ENCODE measurements at places on chromosomes 12 and 14. TPM values are rescaled to one million over a fixed set of nuclear protein-coding genes. Genes with fewer than 3 reads are reported as not detected.

- no peak overlapping the region for H3K27ac ChIP-seq
- H3K4me3 ChIP-seq, result no peak overlapping the region
- no peaks in the 10 kb centered on the region for H3K27me3 ChIP-seq
- peaks cover 5% of the 10 kb centered on the region for H3K36me3 ChIP-seq
- peaks cover 7% of the 10 kb centered on the region for H3K4me1 ChIP-seq
Observed at GRCh38 chr14:105348945-105349699, 34.6 kb downstream of the PACS2 start.

GRCh38 chr14:102901633-102902032, 20.8 kb upstream of the AMN start:
- peak overlapping the region; percentile 76 for H3K4me3 ChIP-seq
- peaks cover 57% of the 10 kb centered on the region for H3K4me1 ChIP-seq
- no peak for DNase-seq
- peaks cover 46% of the 10 kb centered on the region for H3K36me3 ChIP-seq

DNA sequence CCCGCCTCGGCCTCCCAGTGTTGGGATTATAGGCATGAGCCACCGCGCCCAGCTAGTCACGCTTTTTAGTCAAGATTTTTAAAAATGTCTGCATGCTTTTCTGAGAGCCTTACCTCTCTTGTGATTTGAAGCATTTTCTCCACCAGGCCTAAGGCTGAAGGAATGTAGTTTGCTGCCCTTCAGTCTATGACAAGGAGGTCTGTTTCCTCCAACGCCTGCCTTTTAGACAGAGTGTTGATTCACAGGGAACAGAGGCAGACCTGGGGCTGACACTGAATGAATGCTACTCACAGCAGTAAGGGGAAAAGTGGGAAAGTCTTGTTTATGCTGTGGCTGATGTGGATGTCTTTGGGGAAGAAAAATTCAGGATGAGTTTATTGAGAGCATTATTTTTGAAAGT, 27.2 kb upstream of the MDM2 start:
- no peaks in the 10 kb centered on the region for H3K27me3 ChIP-seq
- no peaks in the 10 kb centered on the region for H3K4me1 ChIP-seq
- H3K27ac ChIP-seq, result no peak overlapping the region
- no peak overlapping the region for H3K4me3 ChIP-seq
- no peak for DNase-seq
- H3K36me3 ChIP-seq, result peaks cover 4% of the 10 kb centered on the region

The TRIM9 gene
- polyA plus RNA-seq, result 0.43 TPM

The C12orf54 gene
- polyA plus RNA-seq, result not detected

The GPR84 gene
- not detected for polyA plus RNA-seq

The AQP6 gene
- polyA plus RNA-seq, result not detected

GRCh38 chr12:65232476-65233077, 45.9 kb upstream of the MSRB3 start:
- H3K4me3 ChIP-seq, result no peak overlapping the region
- no peaks in the 10 kb centered on the region for H3K27me3 ChIP-seq
- H3K4me1 ChIP-seq, result peaks cover 11% of the 10 kb centered on the region
- H3K36me3 ChIP-seq, result peaks cover 29% of the 10 kb centered on the region
- no peak overlapping the region for H3K27ac ChIP-seq
- peak; percentile 22 for DNase-seq

- H3K27me3 ChIP-seq, result peaks cover 1% of the 10 kb centered on the region
- H3K4me1 ChIP-seq, result no peaks in the 10 kb centered on the region
- DNase-seq, result no peak
- no peak overlapping the region for H3K4me3 ChIP-seq
Observed at GRCh38 chr12:124700810-124701592, 133.6 kb upstream of the NCOR2 start.

DNA sequence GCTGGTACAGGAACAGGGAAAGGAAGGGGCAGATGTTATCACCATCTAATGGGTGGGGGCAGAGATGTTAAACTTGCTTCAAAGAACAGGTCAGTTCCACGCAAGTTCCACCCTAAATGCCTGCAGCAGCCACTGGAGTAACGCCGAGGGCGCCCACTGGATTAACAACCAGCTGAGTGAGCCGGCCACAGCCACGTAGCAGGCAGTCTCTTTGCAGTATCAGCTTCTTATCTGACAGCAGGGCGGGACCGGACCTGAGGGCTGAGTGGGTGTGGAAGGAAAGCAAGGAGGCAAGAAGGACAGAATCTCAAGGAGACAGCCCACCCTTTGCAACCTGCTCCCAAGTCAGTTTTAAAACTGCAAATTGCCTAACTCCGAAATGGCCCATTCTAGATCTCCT, 38.4 kb upstream of the FOXN3 start:
- H3K4me3 ChIP-seq, result no peak overlapping the region
- peaks cover 37% of the 10 kb centered on the region for H3K4me1 ChIP-seq
- DNase-seq, result no peak
- H3K27me3 ChIP-seq, result no peaks in the 10 kb centered on the region
- H3K27ac ChIP-seq, result no peak overlapping the region

The CRIP1 gene
- polyA plus RNA-seq, result 784 TPM

DNA sequence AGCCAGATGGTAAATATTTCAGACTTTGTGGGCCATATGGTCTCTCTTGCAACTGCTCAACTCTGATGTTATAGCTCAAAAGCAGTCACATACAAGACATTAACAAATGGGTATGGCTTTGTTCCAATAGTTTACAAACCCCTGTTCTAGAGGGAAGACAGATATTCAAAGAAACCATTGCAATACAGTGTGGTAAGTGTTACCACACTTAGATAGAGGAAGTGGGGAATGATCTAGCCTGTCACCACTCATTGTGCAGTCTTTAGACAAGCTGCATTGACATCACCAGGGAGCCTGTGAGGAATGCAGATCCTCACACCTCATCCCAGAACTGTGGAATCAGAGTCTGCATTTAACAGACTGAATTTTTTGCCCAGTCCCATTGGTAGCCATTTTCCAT, 80.0 kb upstream of the RGS6 start:
- peaks cover 5% of the 10 kb centered on the region for H3K4me1 ChIP-seq
- H3K36me3 ChIP-seq, result peaks cover 18% of the 10 kb centered on the region
- peaks cover 25% of the 10 kb centered on the region for H3K27me3 ChIP-seq
- no peak overlapping the region for H3K27ac ChIP-seq

DNA sequence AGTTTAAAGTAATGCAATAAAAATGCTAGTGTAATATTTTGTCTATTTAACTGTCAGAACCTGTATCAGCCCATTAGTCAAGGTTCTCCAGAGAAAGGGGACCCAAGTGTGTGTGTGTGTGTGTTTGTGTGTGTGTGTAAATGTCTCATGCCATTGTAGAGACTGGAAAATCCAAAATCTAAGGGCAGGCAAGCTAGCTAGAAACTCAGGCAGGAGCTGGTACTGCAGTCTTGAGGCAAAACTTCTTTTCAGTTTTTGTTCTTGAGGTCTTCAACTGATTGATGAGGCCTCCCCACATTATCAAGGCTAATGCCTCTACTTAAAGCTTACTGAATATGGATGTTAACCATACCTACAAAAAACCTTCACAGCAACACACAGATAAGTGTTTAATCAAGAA, 126.7 kb downstream of the PRKD1 start:
- no peak overlapping the region for H3K4me3 ChIP-seq
- H3K36me3 ChIP-seq, result no peaks in the 10 kb centered on the region
- no peaks in the 10 kb centered on the region for H3K27me3 ChIP-seq
- no peak overlapping the region for H3K27ac ChIP-seq
- H3K4me1 ChIP-seq, result no peaks in the 10 kb centered on the region

DNA sequence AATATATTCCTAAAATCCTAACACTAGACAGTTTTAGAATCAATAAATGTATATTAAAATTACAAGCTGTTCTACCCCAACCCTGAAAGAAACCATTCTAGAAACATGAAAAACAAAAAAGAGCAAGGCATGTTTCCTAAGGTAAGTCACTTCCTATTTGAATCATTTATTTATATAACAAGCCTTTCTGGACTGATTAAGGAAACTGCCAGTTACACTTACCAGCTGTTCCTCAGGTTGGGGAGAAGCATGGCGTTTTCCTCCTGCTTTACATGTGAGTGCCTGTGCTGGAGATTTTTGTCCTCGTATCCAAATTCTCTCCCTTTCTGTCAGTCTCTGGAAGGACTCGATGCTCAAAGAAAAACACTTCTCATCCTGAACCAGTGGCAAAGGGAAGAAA, 183.3 kb downstream of the EFCAB11 start:
- H3K4me3 ChIP-seq, result no peak overlapping the region
- H3K36me3 ChIP-seq, result no peaks in the 10 kb centered on the region
- H3K27ac ChIP-seq, result no peak overlapping the region
- DNase-seq, result no peak
- H3K4me1 ChIP-seq, result peaks cover 24% of the 10 kb centered on the region

The CELA1 gene
- polyA plus RNA-seq, result 9.8 TPM

The LALBA gene
- polyA plus RNA-seq, result not detected

DNA sequence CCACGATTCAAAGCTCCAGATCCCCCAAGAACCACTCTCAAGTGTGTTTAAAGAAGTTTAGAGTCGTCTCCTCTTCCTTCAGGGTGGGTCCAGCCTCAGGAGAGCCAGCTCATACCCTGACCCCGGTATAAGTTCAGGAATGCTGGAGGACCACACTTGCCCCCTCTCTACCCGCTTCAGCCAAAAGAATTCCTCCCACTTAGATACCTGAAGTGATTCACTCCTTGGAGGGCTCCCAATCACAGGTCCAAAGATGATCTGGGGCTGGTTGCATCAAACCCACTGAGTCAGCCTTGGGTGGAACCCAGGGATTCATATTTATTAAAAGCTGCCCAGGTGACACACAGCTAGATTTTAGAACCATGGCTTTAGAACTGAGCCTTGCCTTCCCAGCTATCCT, 133.5 kb upstream of the PARP11 start:
- H3K4me1 ChIP-seq, result no peaks in the 10 kb centered on the region
- no peak overlapping the region for H3K27ac ChIP-seq
- H3K4me3 ChIP-seq, result no peak overlapping the region
- DNase-seq, result no peak
- H3K36me3 ChIP-seq, result no peaks in the 10 kb centered on the region

DNA sequence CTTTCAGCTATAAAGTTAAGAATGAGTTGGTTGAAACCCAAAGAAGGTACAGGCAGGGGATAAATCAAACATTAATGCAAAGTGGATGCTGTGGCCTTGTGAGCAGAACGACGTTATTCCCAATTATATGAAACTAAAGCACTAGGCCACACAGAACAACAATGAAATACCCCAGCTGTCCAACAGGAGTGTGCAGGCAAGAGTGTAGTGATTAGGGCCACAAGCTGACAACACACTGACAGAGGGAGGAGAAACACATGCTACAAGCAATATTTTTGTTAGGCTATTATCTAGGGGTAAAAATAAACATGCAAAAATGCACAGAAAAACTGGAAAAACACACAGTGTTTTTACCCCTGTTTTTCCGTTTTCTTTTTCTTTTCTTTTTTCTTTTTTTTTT, 15.0 kb downstream of the MAP3K9 start:
- no peaks in the 10 kb centered on the region for H3K36me3 ChIP-seq

The TNFAIP2 gene
- not detected for polyA plus RNA-seq

GRCh38 chr12:107480836-107481608, 204.6 kb upstream of the PWP1 start:
- no peak overlapping the region for H3K4me3 ChIP-seq
- H3K27ac ChIP-seq, result peak overlapping the region; percentile 79
- H3K36me3 ChIP-seq, result no peaks in the 10 kb centered on the region
- H3K27me3 ChIP-seq, result no peaks in the 10 kb centered on the region

DNA sequence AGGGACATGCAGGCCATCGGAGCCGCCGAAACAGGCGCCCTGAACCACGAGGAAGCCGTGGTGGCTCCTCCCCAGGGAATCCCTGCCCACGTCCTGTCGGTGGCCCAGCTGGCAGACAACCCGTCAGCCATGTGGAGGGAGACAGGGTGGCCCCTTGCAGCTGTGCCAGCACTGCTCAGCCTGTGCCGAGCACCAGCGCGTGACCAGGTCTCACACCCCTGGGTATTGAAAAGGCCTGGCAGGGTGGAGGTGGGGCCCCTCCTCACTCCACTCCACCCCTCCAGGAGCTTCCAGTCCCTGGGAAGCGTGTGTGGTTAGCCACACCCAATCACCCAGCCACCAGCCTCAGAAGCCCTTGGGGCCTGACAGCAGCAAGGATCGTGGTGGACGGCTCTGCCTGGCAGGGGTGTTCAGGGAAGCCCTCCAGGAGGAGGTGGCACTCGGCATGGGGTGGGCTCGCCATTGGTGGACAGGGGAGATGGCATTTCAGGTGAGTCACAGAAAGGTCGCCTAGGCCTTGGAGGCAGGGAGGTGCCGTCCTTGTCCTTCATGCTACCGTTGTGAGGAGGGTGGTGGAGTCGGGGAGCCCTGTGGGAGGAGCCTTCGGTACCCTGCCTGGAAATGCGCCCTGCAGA, 12.3 kb upstream of the DLK1 start:
- H3K4me3 ChIP-seq, result no peak overlapping the region
- peaks cover 3% of the 10 kb centered on the region for H3K4me1 ChIP-seq
- peaks cover 12% of the 10 kb centered on the region for H3K27me3 ChIP-seq
